Forelimb muscle (tissue), 1 donor: ENCODE measurements at places on chromosomes 11 and 22.

GRCh38 chr11:102611291-102611690 lies 13.8 kb downstream of the MMP20 start:
- no peak for DNase-seq

DNA sequence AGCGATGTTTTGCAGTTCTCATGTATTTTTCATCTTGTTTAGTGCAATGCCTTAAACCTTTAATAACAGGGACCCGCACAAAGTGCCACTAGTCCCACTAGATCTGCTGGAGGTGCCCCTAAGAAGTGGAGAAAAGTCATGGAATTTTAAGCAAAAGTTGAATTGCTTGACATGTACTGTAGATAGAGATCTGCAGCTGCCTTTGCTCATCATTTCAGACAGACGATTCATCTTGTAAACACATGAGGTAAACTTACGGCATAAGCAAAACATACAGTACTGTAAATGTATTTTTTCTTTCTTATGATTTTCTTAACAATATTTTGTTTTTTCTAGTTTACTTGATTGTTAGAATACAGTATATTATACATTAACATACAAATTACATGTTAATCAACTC lies 295.6 kb downstream of the CASP12 start:
- DNase-seq: no peak

GRCh38 chr22:32620992-32621391 lies 146.4 kb downstream of the FBXO7 start:
- no peak for DNase-seq

GRCh38 chr11:111408789-111409727 lies 30.0 kb upstream of the POU2AF1 start:
- DNase-seq: no peak

GRCh38 chr11:124510279-124510678 lies 33.2 kb downstream of the OR8B12 start:
- no peak for DNase-seq

GRCh38 chr11:3816673-3817072 lies 8.3 kb downstream of the PGAP2 start:
- DNase-seq: no peak

- DNase-seq: no peak
These were observed 37.7 kb upstream of the DMC1 start for GRCh38 chr22:38607680-38608079.

GRCh38 chr22:48902983-48903650 lies 924.6 kb downstream of the BRD1 start:
- no peak for DNase-seq

DNA sequence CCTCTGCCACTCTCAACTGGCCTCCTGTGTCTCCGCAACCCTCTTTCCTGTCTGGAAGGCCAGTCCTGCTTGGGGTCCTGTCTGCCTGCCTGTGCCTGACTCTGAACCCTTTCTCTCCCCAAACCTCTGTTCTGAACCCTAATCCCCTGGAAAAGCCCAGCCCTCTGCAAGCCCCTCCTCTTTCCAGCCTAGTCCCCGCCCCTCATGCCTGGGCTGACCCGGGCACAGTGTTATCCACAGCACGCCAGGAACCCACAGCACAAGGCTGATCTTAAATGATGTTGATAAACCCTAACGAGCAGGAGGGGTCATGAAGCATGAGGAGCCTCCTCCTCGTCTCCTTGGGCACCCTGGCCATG lies at the start of gene IFITM10:
Gene IFITM10 (minus strand): TSS at position 115 of the 359 bp plus-strand sequence. CDS start 153 bp downstream, outside the sequence.
- DNase-seq: no peak

- no peak for DNase-seq
These were observed 12.0 kb upstream of the SYT8 start for GRCh38 chr11:1822648-1823375.

GRCh38 chr11:102330231-102330630 lies 12.9 kb downstream of the BIRC3 start:
- no peak for DNase-seq

DNA sequence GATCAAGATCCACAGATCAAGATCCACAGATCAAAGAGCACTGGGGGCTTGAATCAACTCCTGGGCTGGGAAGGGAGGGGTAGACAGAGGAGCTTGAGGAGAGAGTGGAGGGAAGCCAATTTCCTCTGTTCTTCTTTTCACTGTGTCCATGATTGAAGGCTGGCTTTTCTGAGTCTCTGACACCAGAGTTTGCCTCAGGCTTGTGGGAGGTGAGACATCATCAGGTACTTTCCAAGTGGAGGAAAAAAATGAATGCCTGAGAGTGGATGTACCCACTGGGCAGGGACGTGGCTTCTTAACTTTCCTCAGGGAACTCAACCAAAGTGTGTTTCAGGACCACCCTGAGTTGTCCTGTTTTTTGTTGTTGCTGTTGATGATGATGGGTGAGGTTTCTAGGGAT lies 11.0 kb upstream of the HEPHL1 start:
- no peak for DNase-seq

DNA sequence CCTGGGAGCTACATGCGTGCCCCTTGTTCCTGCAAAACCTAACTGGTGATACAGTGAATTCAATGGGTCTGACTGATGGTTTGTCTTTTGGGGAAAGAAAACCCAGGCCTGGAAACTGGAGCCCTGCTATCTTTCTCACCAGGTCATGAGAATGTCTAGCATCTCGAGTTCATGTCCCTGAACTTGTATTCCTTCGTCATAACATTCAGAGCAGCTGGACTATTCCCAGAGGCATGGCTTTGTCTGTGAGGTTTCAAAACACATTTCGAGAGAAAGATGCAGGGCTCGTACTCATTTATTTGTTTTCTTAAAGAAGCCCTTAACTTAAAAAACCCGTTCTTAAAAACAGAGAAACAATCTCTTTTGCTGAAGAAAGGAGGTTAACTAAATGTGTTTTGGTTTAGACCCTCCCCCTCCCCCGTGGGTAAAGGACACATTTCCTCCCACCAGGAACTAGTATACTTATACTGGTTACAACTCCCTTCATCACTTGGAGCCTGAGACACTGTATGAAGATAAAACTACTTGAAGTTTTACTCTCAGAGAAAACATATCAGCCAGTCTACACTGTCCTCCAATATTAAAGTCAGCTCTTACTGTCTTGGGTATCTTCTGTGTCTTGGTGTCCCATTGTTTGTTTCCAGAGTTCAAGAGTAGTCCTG lies 43.2 kb downstream of the ME3 start:
- DNase-seq: no peak

GRCh38 chr11:81870066-81870412 lies 863.6 kb downstream of the FAM181B start:
- no peak for DNase-seq

DNA sequence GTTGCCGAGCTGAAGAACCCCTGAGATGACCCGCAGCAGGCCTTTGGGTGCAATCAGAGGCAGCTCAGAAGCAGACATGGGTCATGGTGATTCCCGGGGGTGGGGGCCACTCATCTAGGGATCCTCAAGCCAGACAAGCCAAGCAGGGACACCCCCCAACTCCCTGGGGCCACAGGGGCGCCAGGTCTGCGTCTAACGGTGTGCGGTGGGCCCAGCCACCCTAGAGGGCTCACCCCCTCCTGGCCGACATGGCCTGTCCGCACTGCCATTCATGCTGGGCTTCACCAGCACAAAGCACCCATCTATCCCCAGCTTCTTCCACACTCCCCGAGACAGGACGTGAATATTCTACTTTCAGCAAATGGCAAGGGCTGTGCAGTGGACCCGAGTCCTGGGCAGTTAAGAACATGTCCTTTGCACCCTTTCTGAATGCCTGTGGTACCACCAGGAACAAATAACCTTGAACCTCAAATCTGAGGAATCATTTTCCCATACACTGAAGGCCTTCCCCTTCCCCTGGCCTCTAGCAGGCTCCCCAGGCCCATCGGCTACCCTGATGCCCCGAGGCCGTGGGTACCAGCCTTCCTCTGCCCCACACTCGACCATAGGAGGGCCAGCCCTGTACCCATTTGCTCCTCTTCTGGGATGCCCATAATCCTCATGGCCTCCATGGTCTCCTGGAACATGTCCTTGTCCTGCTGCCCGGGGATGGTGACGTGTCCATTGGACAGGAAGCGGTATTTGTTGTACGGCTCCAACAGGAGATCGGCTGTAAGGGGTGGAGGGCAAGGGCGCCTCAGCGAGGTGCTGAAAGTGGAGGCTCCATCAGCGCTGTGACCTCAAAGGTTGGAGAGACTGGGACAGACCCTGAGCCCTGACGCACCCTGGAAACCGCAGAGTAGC lies 66.9 kb downstream of the APOL1 start:
- no peak for DNase-seq

GRCh38 chr11:121711939-121712338 lies 259.2 kb upstream of the SORL1-AS1 start:
- DNase-seq: no peak

DNA sequence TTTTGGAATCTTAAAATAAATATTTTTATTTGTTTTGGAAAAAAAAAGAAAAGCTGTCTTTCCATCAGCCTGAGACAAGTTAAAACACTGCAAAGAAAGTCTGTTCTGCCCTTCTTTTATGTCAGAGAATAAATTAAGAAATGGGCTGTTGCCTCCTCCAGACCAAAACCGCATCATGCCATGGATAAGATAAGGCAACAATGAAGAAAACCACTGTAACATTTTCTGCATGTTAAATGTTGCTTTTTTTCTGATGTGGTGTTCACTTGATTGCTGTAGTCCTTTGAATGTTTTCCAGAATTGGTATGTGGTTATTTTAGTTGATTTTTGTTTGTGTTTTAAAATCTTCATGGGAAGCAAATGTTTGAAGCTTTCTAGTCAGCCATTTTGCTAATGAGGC lies 319.2 kb upstream of the CNTN5 start:
- no peak for DNase-seq

GRCh38 chr11:87035976-87036583 lies 1.7 kb upstream of the TMEM135 start:
- DNase-seq: no peak

DNA sequence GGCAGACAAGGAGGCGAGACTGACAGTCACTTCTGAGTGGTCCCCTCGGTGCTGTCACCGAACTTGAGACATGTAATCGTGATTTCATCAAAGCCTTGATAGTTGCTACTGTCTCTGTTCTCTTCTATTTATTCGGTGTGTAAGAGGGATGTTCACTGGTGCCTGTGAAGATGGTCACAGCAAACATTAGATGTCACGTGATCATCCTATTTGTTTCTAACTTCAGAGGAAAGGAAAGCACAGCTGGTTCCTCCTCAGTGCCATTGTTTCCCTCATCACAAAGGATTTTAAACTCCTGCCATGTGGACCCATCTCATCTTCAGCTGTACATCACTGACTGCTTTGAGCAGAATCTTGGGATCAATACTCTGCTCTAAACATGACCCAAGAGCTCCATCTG lies 73.1 kb upstream of the CLMP start:
- DNase-seq: no peak

DNA sequence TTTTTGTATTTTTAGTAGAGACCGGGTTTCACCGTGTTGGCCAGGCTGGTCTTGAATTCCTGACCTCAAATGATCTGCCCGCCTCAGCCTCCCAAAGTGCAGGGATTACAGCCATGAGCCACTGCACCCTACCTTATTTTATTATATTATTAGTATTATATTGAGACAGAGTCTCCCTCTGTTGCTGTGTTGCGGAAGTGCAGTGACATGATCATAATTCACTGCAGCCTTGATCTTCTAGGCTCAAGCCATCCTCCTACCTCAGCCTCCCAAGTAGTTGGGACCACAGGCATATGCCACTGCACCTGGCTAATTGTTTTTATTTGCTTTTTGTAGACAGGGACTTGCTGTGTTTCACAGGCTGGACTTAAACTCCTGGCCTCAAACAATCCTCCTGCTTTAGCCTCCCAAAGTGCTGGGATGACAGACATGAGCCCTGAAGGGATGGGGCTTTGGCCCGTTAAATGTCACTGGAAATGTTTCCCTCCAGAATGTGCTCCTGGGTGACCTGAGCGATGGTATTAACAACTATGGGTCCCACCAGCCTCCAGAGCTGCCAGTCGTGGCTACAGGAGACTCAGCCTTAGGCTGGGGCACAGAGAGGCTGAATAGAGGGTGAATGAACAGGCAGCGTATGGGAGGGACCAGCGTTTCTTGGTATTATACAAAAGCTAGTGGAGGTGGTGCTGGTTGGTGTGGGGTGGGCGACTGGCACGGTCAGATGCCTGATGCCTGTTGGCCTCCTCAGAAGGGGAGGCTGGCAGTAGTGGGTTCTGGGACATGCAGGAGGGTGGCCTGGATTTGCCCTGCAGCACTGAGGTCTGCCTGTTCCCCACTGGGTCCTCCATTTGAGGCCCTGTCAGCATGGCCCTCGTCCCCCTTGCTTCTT lies 7.3 kb downstream of the TANGO2 start:
- DNase-seq: no peak

DNA sequence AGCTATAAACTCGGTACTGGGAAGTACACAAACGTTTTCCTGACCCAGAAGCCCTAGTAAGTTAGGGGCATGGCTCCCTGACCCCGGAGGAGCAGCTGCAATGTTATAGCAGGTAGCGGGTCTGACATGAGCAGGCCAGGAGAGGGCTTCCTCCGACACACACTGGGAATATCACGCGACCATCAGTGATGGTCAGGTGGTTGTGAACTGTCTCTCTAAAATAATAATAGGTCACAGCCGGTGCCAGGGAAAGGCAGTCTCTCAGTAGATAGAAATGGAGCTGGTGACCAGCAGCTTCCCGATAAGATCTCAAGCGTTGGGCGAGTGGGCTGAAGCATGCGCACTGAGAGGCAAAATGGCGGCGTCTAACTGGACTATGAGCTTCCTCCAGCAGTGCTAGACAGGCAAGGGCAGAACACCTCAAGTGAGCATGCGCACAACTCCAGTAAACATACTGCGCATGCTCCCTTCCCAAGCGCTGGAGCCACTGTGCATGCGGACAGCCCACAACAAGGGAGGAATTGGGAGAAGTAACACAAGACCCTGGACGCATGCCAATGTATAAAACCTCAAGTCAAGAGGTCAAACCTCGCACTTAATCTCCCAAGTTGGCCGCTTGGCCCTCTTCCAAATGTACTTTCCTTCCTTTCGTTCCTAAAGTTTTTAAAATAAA lies 22.3 kb upstream of the TESMIN start:
- no peak for DNase-seq

DNA sequence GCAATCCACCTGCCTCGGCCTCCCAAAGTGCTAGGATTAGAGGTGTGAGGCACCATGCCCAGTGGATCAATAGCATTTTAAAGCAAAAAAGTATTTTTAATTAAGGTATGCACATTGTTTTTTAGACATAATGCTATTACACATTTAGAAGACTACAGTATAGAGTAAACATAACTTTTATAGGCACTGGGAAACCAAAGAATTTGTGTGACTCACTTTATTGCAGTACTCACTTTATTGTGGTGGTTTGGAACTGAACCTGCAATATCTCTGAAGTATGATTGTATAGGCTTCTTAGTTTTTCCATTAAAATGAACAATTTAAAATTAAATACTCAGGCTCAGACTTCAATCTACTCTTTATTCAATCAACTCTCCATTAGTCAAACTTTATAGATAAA lies 17.5 kb upstream of the CD3E start:
- DNase-seq: no peak
